DMS53 (cell line): ENCODE measurements at places on chromosomes 1 and 21.
A peak's percentile ranks its signal among the peaks of the same experiment; 100 is the strongest.

DNA sequence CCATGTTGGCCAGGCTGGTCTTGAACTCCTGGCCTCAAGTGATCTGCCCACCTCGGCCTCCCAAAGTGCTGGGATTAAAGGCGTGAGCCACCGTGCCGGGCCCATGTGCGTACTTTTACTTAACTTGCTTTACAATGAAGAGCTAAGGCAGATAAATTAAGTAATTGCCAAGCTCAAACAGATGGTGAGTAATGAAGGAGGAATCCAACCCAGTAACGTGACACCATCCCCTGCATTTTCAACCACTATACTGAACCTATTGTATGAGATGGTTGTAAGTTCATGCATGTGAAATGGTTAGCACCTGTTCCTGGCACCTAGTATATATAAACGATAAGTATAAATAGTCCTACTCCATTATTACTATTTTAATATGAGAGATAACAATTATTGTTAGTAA lies 588.0 kb upstream of the BEND5 start:
- peak; percentile 46 for DNase-seq

- DNase-seq = peak; percentile 67
Observed at GRCh38 chr1:93874025-93874651, 4.9 kb downstream of the DNTTIP2 start.

DNA sequence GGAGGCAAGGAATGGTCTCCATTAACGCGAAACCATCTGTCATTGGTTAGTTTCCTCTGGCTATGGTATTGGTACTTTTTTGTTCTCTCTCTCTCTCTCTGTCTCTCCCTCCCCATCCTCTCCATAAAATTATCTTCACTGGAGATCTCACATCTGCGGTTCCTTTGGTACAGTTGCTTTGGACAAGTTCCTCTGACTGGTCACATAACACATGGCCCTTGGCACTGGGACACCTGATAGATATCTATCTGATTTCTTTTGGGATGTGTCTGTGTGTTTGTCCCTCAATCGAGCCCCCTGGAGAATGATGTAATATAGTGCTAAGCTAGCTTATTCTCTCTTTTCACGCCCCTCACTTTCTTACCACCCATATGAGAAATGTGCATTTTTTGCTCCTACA lies 682.0 kb upstream of the B3GALT2 start:
- no peak for DNase-seq

- no peak for DNase-seq
Observed at GRCh38 chr1:230784163-230784562, 37.0 kb downstream of the CAPN9 start.

GRCh38 chr1:54721719-54722118 lies 6.1 kb downstream of the TTC4 start:
- no peak for DNase-seq

GRCh38 chr21:34936883-34937563 lies 112.1 kb downstream of the RUNX1 start:
- peak; percentile 3 for DNase-seq

DNA sequence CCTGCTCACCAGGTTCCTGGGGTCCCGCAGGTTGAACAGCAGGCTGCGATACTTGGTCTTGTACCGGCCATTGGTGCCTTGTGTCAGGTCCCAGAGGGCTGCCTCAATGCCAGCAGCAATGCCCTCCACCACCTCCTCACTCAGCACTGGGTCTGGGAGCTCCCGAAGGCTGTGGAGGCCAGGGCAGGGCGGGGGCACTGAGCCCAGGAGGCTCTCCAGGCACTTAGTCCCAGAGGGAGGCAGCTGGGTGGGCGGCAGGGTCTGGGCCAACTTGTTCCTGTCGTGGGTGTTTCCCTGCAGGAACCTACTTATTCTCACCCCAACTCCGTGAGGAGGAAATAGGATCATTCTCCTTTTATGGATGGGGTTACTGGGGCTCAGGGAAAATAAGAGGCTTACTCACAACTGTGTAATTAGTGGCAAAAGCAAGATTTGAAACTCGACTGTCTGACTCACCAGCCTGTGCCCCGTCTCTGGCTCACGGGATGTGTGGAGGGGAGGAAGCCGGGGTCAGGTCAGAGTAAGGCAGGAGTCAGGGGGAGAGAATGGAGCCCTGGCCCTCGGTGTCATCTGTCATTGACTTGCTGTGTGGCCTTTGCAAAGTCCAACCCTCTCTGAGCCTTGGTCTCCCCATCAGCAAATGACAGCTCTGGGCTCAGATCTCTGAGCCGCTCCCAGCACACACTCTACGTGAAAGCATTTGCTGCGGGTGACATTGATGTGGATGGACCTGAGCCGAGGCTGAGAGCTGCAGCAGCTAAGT lies 17.2 kb downstream of the SPOCD1 start:
- DNase-seq = peak; percentile 38

GRCh38 chr1:167714098-167714438 lies 7.7 kb upstream of the MPZL1 start:
- DNase-seq = no peak
